Activated T-cell treated with anti-CD3 and anti-CD28 coated beads for 1 hour (primary cell): ENCODE measurements at places on chromosomes 3 and 15.

DNA sequence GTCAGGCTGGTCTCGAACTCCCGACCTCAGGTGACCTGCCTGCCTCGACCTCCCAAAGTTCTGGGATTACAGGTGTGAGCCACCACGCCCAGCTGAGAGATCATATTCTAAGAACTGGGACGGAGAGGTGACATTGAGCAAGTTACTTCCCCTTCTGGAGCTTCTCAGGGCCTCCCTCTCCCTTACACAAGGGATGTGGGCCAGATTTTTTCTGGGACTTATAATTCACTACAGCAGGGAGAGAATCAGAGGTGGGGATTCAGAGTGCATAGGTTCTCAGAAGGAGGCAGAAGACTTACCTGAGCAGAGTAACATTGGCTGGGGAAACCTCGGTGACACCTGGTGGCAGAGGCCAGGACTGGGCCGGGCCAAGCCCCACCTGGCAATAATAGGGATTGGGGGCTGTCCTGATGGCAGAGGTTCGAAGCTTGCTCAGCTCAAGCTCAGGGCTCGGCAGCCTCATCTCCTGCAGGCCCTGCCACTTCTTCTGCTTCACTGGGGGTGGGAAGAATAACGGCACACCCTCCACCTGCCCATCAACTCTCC, 6.8 kb downstream of the LTK start:
- DNase-seq: no peak

- DNase-seq: no peak
These were observed 74.6 kb upstream of the PDZRN3 start for GRCh38 chr3:73699327-73699726.

DNA sequence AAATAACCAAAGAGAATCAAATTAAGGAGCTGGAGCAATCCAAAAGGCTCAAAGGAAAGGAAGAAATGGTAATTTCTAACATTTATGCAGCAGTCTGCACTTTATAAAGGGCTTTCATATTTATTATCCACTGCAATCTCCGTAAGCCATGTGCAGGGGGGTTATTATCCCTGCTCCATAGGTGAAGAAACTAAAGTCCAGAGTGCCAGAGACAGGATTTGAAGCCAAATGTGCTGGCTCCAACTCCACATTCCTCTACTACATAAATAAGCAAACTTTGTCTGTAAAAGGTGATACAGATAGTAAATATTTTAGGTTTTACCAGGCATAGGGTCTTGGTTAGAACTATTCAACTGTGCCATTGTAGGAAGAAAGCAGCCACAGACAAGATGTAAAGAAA, 221.4 kb downstream of the MINAR1 start:
- no peak for DNase-seq

DNA sequence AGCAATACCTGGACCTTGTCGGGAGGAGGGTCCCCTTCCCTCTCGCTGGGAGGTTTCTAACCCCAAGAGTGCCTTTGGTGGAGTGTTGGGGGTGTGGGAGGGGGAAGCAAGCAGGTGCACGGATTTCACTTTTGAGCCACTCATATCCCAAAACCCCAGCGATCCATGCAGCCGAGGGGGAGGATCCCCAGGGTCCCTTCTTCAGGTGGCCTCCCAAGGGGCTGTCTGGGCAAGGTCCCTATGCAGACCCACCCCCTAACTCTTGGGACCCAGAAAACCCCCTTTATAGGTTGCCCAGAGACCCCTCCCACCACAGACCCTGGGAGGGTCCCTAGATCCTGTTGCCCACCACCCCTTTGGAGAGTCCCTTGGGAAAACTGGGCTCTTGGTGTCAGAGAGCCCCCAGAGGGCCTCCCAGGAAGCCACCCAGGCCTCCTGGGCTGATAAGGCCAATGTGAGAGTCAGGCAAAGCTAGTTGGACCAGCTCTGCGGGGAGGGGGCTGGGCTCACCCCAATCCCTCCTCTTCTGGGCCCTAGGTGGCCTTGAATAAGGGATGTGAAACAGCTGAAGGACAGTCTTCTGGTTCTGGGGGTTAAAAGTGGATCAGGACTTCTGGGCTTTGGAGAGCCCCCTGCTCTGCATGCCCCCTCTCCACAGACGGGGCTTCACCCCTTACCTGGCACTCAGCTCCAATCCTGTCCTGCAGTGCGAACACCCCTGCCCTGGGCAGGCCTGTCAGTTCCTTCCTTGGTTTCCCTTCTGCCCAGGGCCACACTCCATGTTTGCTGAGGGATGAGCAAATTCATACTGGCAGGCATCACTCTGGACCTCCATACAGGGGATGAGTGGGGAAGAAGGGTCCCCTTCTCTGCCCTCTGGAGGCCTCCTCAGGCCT, 932 bp upstream of the PLCD1 start:
- no peak for DNase-seq

DNA sequence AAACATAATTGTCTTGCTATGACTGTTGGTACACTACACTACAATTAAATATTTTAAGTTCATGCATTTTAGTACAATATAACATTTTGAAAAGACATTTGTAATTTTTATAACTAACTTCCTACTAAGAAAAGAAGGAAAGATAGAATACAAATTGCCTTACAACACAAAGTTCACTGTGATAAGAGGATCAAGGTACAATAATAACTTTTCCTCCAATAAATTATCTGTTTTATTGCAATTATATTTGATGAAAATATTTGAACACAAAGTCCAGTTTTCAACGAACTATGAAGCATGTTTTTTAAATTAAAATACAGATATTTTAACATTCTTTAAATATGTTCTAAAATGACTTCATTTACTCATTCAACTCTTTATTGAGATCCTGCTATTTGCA, 33.1 kb upstream of the SI start:
- no peak for DNase-seq
